ENCODE measurements at places on chromosomes 7 and 10. TPM values are rescaled to one million over a fixed set of nuclear protein-coding genes. Genes with fewer than 3 reads are reported as not detected.

GRCh38 chr10:62582101-62582705 is 208.0 kb downstream of the ZNF365 start:
- no peak for DNase-seq

GRCh38 chr7:155680864-155681263 is 36.4 kb downstream of the RBM33 start:
- no peak for DNase-seq

GRCh38 chr7:12929476-12930140 is 242.2 kb downstream of the ARL4A start:
- no peak for DNase-seq

DNA sequence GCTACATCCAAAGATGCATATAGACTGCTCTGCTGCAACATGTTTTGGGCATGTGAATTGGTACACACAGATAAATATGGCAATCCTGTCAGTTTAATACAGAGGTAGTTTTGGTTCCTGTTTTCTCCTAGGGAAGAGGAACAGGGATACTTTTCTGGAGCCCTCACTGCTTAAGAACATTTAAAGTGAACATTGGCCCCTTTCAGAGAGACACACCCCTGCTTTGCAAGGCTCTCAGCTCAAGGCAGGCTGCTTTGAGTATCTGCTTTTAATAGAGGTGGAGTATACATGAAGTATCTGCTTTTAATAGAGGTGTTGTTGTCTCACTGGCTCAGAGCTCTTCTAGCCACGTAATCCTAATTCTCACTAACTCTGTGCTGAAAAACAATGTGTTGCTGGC is 38.9 kb downstream of the CYP51A1 start:
- no peak for DNase-seq

DNA sequence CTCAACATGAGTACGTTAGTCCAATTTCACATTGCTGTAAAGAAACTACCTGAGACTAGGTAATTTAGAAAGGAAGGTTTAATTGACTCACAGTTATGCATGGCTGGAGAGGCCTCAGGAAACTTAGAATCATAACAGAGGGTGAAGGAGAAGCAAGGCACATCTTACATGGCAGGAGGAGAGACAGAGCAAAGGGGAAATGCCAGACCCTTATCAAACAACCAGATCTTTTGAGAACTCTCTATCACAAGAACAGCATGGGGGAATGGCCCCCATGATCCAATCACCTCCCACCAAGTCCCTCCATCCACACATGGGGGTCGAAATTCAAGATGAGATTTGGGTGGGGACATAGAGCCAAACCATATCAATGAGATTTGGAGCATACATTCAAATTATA is 34.6 kb upstream of the PDSS1 start:
- DNase-seq, result no peak

SLC18A3 gene
- total RNA-seq, result 0.34 TPM

CFAP69 gene
- 1.1 TPM for total RNA-seq

All from osteocyte (in vitro differentiated cells).